ENCODE measurements at places on chromosomes 5 and 9.

- ATAC-seq: no peak
Observed at GRCh38 chr5:143601357-143601756, 197.9 kb upstream of the NR3C1 start.

GRCh38 chr5:79143684-79144379 is 32.2 kb downstream of the BHMT start:
- no peak for ATAC-seq

DNA sequence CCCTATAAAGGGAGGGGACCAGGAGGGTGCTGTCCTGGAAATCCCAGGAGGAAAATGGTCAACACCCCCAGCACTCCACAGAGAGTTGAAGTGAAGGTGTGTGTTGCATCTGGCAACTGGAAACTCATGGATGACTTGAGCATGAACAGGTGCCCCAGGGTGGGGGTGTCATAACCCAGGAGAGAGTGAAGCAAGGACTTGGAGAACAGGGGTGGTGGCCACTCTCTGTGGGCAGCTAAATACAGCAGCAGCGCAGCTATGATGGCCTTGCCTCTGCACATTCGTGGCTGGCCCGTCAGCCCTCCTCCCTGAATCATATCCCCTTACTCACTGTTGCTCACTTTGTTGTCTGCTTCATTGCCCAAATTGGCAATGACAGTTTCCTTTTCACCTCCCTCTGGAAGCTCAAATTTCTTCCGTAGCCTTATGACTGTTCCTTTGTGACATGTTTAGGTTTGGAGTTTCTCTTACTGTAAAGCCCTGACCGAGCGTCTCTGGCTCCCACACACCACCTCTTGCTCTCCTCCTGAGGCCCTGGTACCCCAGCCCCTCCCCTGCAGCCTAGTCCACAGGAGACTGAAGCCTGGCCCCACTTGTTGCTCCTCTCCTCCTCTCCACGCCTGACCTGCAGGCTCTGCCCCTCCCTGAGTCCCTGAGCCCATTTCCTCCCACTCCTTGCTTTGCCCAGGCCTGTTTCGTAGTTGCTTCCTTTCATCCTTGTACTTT is 185.8 kb downstream of the CD180 start:
- ATAC-seq: peak; percentile 66

DNA sequence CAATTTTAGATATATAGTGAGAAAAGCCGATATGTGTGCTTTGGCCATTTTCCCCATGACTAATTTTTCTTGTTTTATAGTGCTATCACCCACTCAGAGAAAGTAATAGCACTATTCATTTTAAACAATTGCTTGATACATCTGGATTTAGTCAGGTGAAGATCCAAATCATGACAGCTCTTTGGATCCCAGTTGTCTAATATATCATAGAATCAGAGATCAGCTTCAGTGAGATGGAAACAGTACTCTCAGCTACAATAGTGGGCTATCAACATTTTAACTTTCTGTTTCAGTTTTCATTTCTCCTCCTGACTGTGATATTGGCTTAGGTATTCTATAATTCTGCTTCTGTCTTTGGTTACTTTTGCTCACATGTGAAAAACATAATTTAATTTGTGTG is 38.7 kb downstream of the VCAN start:
- ATAC-seq: peak; percentile 39

GRCh38 chr9:4321554-4321953 is 21.7 kb upstream of the GLIS3 start:
- ATAC-seq: no peak

DNA sequence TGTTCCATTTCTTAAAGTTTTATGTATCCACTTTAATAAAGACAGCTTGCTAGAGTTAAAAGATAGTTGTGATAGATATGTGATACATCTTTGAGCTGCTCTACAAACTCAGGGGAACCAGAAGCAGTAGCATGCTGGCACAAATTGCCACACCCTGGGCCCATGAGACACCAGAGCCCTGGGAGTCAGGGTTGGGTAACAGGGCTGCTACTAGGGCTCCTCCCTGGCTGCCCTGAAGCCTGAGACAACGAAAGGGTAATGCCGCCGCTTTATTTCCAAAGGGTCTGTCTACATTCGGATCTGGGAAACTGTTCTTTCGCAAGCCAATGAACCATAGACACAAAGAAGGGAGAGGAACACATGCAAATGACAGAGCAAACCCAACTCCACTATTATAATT is 29.2 kb downstream of the PTPN3 start:
- ATAC-seq: no peak

GRCh38 chr5:143258559-143259253 is 144.8 kb downstream of the NR3C1 start:
- ATAC-seq: peak; percentile 64

DNA sequence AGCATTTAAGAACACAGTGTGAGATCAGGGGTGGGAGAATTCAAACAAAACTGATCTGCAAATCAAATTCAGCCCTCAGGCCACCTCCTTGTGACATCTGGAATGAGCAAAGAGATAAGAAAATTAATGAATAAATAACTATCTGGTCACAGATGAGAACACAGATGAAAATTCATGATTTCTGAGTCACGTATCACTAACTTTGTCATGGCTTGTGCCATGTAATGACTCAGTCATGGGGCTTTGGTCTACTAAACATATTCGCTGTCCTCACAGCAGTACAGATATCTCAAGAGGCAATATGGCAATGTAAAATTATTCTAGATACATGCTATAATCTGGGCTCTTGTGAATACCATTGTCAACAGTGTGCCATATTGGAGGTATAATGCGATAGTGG is 274.4 kb downstream of the MAN2A1 start:
- no peak for ATAC-seq
